ENCODE measurements at places on chromosomes 5 and 9.
A peak's percentile ranks its signal among the peaks of the same experiment; 100 is the strongest.

DNA sequence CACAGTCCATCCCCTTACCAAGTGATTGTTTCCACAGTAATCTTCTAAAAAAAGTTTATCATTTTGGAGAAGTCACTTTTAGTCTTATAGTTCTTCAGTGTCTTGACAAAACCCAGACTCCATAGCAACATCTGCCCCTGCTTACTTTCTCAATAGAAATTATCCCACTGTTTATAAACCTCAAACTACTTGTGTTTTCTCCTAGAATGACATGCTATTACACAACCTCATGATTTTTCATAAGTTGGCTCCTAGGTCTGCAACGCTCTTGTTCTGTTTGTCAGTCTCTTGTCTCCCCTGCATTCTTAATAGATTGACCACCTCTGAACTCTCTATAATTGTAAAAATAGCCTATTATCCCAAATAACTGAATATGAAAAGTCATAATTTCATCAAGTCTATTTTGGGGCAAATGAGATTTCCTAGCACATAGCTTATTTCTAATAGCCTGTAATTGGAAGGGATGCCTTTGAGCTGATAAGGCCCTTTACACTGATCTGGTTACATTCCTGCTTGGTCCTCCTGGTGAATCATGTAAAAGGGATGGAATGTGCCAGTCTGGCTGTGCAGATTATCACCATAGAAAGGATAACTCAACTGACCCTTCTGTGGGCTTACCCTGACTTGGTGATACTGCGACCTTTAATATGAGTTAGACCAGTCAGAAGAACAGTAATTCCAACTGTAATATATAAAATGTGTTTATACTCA is 69.6 kb downstream of the CHSY3 start:
- DNase-seq, result no peak

DNA sequence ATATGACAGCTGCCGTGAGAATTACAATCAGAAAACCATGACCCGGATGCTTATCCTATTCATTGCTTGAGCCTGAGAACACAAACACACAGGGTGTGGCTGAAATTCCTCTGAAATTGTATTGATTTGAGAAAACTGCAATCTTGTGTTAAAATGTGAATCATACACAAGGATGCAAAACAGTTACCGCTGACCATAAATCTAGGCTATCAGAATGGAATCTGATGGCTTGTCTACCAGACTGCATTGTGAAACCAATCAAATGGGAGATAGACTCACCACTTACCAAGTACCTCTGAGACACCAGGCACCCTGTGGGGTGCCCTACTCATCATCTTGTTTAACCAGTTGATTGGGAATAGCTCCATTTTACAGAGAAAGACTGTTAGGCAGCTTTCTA is 188.7 kb upstream of the MSX2 start:
- DNase-seq, result no peak

DNA sequence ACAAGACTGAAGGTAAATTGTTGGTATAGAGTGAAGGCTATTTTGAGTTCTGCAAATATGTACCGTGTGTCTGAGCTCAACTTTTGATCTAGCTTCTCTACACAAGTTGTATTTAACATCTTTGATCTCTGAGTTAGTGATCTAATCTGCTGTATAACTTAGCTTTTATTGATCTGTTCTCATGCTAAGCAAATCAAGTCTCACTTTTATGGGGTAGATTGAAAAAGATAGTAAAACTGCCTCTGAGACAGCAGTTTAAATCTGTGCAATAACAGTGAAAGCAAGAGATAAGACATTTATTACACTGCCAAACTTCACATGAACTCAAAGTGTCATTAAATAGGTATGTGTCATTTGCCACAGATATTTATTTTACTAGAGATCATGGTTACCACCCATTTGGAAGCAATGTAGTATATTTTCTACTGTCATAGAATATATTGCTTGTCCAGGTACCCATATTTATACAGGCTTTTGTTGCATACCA is 477.3 kb downstream of the ISL1 start:
- no peak for DNase-seq

DNA sequence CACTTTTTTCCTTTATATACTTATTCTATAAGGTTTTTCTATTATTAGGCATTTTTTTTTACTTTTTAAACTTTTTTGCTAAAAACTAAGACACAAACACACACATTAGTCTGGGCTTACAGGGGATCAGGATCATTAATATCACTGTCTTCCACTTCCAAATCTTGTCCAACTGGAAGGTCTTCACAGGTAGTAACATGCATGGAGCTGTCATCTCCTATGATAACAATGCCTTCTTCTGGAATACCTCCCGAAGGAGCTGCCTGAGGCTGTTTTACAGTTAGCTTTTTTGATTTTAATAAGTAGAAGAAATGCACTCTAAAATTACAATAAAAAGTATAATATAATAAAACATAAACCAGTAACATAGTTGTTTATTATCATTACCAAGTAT is 345.5 kb upstream of the PTGER4 start:
- DNase-seq, result no peak

GRCh38 chr5:127343866-127344265 is 53.3 kb downstream of the MEGF10 start:
- DNase-seq, result no peak

DNA sequence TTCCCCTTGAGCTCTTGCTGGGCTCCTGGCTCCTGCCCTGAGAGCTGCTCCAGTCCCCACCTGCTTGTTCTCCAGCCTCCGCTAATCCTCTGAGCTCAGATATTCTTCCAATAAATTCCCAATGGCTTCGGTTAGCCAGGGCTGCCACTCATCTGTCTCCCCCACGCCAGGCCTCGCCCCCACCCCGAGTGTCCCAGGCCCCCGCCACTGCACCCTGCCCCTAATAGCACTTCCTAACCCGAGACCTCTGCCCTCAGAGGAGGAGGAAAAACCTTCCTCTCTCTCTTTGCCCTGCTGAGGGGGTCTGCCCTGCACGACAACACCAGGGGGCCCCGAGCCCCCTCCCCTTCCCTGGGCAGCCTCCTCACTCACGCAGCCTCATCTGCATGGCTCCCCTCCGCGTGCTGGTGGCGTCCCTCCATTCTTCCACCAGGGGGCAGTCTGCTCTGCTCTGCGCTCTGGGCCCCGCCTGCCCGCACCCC is 5.4 kb upstream of the LCN15 start:
- peak; percentile 27 for DNase-seq

DNA sequence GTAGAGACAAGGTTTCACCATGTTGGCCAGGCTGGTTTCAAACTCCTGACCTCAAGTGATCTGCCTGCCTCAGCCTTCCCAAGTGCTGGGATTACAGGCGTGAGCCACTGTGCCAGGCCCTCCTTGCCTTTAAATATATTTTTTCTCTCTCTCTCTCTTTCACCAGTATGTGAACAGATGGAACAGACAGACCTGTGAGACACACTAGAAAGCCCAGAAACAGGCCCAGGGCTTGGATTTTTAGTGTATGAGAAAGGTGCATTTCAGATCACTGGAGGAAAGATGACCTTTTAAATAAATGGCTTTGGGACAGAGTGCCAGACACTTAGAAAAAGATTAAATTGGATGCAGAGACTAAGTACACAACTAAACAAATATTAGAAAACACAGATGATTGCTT is 3.1 kb downstream of the RASGEF1C start:
- no peak for DNase-seq

DNA sequence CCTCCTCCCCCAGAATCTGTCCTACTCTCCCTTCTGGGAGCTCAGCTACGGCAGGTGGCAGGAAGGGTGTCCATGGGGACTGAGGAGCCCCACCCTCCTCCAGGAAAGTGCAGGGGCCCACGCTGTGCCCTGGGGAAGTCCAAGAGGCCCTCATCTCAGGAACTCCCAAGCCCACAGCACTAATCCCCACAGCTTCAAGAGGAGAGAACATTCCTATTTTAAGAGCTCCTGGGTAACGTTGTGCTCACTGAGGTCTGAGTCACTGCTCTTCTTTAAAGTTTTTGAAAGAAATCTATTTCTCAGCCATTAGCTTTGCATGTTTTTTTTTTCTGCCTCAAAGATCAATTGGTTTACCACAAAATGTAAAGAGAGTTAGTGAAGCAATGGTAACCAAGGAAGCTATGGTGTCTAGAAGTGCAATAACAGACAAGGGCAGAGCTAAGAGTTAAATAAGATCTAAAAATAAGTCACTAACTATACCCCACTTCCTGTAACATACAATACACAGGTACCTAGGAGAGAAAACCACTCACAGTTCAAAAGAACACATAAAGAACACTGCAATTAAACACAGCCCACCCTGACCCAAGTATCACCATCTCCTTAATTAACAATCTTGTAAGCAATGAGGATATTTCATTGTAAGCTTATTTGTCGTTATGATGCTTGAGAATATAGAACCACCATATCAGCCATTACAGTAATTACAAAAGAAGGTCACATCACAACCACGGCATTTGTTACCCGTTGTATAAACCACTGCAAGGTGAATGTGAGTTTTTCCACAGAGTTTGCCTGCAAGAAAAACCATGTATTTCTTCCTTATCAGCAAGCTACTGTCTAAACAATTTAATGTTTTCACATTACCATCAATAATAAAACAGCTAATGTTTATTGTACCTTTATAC is 382.3 kb upstream of the SLC30A5 start:
- no peak for DNase-seq

- no peak for DNase-seq
Observed at GRCh38 chr5:1948111-1948510, 65.4 kb upstream of the IRX4 start.

DNA sequence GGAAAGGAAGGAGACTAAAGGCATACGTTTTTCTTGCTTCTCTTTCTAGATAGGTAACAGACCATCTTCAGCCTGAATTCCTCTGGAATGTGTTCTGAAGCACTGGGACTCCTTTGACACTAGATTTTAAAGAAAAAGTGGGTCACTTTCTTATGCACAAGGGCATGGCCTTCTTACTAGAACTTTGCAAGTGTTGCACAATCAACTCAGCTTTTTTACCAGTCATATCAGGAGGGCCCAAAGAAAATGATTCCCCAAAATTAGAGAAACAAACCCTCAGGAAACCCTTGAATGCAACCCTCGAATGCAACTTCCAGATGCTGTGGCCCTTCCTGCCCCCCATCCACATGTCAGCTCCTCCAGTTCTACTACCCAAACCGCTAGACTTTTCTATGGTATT is 93.9 kb downstream of the YTHDC2 start:
- DNase-seq, result no peak

DNA sequence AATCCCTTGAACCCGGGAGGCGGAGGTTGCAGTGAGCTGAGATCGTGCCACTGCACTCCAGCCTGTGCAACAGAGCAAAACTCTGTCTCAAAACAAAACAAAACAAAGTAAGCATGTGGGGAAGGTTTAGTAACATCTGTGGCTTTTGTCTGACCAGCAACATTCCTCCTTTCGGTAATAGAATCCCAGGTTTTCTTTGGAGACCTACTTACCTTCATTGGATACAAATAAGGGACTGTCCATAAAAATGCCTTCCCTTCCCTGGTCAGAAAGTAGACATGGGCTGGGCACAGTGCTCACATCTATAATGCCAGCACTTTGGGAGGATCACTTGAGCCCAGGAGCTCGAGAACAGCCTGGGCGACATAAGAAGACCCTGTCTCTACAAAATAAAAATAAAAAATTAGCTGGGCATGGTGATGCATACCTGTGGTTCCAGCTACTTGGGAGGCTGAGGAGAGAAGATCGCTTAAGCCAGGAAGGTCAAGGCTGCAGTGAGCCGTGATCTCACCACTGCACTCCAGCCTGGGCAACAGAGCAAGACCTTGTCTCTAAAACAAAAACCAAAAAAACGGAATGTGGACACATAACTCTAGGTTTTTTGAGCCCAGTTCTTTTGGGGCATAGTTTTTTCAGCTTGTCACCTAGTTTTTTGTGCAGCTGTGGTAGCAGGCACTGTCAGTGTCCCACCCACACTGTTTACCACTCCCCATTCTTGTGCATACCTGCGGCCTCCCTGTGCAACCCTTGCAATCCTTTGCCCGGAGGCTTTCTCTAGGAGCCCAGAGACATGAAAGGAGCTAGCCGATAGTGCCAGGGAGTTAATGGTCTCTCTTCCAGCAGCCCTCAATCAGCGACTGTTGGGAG is 9.0 kb upstream of the SPINK4 start:
- no peak for DNase-seq

- DNase-seq, result no peak
Observed at GRCh38 chr9:71733176-71733575, 35.1 kb downstream of the CEMIP2 start.

DNA sequence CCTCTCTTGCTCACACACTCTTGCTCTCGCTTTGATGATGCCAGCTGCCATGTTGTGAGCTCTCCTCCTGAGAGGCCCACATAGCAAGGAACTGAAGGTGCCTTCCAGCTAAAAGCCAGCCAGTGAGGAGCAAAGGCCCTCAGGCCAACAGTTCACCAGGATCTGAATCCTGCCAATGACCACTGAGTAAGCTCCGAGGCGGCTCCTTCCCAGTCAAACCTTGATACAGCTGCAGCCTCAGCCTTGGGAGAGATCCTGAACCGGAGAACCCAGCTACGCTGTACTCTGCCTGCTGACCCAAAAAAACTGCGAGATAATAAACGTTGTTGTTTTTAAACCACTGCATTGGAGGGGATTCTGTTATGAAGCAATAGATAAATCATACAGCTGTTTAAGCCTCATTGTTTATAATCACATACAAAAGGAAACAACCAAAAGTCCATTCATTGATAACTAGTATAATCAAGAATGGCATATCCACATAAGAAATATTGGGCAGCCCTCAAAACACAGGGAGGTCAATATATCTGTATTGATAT is 49.0 kb upstream of the IFNK start:
- DNase-seq, result no peak

- no peak for DNase-seq
Observed at GRCh38 chr9:8826281-8826680, 1026.7 kb upstream of the DMAC1 start.

GRCh38 chr5:19903611-19904010 is 84.4 kb downstream of the CDH18 start:
- DNase-seq, result no peak

DNA sequence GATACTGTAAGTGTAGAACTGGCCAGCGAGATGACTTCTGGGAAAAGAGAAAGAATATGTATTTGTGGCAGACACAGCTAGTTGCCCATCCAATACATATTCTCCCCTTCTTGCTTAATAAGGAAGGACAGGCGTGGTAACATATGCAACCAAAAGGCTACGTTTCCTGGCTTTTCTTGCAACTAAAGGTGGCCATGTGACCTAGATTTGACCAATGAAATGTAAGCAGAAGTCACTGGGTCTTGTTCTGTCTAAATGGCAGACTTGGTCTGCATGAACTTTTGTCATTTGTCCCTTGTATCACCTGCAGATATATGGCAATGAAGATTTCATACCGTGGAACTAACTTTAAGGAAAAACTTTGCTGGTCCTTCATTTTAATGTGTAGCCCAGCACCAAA is 183.8 kb downstream of the CDH12 start:
- no peak for DNase-seq

DNA sequence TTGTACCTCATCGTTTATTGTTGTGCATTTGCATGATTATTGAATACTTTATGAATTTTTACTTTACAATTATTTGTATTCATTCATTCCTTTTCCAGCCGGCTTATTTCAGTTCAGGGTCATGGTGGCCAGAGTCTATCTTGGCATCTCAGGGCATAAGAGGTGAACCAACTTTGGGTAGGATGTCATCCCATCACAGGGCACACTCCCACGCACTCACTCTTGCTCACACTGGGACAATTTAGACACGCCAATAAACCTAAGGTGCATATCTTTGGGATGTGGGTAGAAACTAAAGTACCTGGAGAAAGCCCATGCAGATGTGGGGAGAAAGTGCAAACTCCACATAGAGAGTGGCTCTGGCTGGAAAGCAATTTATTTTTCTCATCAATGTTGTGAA is 158.1 kb upstream of the MAST4 start:
- no peak for DNase-seq

GRCh38 chr5:170077526-170077925 is 28.2 kb upstream of the FOXI1 start:
- DNase-seq, result no peak
